GM12878 (cell line): ENCODE measurements at places on chromosomes 12 and 14.

DNA sequence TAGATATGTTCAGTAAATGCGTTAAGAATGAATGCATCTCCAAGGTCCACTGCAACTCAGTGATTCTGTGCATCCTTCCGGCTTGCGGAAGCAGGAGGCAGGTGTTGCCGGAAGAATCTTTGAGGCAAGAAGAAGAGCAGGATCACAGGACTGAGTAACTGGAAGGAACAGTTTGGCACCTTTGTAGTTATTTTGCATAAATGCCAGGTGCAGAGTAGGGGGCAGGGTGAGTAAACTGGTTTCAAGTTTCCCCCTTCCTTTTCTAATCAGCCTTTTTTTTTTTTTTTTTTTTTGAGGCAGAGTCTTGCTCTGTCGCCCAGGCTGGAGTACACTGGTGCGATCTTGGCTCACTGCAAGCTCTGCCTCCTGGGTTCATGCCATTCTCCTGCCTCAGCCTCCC lies 22.3 kb downstream of the DYRK4 start:
- DNase-seq: no peak

DNA sequence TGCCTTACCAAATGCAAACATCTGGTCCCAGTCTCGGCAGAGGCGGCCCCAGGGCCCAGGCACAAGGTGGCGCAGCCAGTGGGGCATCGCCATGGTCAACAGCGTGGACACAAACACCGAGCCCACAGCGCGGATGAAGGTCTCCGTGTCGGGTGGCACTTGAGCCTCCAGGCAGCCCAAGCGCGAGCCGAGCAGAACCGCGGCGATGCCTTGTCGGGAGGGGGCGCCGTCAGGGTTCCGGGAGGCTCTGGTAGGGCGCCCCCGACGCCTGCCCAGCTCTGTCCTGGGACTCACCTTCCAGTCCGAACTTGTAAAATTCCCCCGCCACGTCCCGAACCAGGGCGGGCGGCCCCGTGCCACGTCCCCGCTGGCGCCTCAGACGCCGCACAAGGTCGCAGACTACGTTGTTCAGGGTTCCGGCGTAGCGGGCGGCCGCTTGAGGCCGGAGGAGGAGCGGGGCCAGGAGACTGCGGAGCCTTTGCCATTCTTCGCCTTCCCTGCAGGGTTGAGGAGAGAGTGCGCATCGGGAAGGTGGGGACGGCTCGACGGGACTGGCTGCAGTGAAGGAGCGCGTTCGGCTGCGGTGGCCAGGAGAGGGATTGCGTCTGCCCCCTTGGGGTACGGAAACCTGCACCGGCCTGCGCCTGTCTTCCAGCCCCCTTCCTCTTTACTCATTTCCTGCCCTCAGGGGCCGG lies 1.7 kb downstream of the CYP27B1 start:
- DNase-seq: no peak

- DNase-seq: no peak
Measured at GRCh38 chr14:61051051-61051450, 70.0 kb downstream of the SLC38A6 start.

DNA sequence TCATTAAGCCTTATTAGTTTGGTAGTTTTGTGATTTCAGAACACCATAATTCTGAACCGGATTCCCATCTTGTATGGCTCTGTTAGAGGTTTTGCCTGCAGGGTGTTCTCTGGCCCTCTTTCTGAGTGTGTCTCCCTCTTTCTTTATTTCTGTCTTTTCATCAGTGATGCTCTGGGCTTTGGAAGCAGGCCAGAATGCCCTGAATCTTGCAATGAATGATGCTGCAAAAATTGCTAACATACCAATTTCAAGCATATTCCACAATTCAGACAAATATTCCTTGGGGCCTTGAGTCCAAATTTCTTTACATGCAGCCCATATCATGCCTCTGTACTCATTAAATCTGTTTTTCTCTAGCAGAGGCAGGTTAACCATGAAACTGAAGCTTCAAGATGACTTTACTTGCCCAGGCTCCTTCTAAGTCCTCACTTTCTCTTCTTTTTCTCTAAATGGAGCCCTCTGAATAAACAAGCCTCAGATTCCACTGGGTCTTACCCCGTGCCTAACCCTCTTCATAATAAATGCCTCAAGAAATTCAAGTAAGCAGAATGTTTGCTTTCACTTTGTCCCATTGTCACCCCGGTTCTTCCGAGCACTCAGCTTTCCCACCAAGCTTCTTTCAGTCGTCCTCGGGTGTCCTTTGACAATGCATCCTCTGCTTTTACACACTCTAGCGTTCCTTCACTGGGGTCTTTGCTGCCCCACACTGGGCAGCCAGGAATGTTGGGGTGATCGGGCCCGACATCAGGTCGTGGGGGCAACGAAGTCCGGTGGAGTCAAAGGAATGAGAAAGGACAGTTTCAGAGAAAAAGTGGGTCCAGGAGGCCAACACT lies 78.8 kb upstream of the SLC38A4 start:
- no peak for DNase-seq

DNA sequence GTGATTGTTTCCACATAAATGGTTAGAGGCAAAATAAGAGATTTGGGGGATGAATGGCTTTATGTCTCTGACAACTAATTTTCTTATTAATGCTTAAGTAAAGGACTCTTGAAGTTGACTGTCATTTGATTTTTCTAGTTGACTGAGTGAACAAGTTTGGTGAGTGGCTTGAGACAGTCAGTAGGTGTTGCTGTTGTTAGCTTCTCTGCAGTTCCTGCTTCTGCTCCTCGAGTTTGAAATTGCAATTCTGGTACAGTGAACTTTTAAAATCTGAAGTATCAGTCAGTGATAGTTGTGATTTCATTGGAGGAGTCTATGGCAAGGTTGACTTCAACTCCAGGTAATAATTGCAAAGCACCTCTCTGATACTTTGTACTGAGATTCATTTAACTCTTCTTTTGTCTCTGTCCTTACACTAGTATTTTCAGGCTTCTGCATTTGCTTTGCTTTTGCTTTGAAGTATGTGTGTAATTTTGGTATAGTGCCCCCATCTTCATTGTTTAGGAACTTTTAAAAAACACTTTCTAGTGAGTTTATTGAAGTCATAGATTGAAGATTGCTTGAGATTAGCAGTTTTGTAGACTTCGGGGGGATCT lies 415.5 kb downstream of the PCNX1 start:
- peak; percentile 66 for DNase-seq

- DNase-seq: no peak
Measured at GRCh38 chr14:100739306-100739705, 12.6 kb downstream of the DLK1 start.

DNA sequence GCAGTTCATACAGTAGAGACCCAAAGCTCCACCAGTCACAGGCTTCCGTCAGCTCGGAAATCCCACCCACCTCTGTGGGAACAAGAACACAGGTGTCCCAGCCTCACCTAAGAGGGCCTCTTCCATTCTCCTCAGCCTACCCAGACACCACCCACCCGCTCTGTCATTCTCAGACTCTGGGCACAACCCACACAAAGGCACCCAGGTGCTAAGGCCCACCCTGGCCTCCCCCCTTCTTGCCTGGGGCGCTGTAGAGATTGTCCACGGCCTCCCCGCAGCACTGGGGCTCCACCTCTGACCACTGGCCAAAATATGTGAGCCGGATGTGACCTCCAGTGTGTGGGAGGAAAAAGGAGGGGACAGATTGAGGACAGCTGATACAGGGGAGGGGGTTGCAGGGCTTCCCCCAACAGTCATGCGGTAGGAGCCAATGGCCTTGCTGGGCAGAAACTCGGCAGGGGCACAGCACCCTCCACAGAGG lies 14.2 kb downstream of the RPS6KL1 start:
- no peak for DNase-seq

- no peak for DNase-seq
Measured at GRCh38 chr12:30016540-30017055, 232.9 kb upstream of the TMTC1 start.

DNA sequence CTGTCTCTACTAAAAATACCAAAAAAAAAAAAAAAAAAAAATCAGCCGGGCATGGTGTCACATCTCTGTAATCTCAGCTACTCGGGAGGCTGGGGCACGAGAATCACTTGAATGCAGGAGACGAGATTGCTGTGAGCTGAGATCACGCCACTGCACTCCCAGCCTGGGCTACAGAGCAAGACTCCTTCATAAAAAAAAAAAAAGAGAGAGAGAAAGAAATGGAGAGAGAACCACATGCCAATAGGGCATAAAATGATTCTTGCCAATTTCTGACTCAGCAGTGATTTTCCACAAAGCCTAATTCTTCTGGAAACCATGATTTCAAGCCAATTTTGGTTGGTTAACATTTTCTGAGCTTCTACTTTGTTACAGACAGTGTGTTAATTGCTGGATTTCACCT lies 250.4 kb upstream of the SEL1L start:
- DNase-seq: no peak

GRCh38 chr14:24607081-24607480 lies 2.4 kb downstream of the GZMH start:
- no peak for DNase-seq

GRCh38 chr12:67893022-67893580 lies 96.1 kb upstream of the IFNG-AS1 start:
- DNase-seq: no peak

DNA sequence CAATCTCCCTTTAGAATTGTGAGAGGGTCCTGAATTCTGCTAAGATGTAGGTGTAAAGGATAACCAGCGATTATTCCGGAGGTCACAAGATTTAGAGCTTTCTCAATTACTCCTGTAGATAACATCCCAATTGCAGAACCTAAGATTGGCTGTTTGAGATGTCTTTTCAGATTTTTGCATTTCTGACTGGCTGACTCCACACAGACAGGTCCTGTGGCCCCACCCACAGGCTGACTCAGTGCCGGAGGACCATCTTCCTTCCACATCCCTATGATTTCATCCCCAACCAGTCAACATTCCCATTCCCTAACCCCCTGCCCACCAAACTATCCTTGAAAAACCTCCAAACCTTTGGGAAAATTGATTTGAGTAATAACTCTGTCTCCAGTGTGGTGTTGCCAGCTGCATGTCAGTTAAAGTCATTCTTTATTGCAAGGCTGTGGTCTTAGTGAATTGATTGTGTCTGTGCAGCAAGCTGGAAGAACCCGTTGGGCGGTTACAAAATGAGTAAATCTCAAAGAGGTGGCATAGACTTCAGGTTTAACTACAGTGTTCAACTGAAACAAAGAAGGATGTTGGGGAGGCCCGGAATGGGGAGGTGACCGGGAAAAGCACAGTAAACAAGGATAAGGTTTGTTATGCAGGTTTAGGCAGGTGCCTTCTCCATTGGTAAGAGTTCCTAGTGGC lies 10.6 kb downstream of the FNTB start:
- no peak for DNase-seq

GRCh38 chr12:80422550-80422949 lies 21.5 kb upstream of the PTPRQ start:
- DNase-seq: no peak

- no peak for DNase-seq
Measured at GRCh38 chr12:109020146-109020795, 597 bp downstream of the SVOP start.

GRCh38 chr14:58002618-58003017 lies 136.7 kb upstream of the SLC35F4 start:
- DNase-seq: no peak

DNA sequence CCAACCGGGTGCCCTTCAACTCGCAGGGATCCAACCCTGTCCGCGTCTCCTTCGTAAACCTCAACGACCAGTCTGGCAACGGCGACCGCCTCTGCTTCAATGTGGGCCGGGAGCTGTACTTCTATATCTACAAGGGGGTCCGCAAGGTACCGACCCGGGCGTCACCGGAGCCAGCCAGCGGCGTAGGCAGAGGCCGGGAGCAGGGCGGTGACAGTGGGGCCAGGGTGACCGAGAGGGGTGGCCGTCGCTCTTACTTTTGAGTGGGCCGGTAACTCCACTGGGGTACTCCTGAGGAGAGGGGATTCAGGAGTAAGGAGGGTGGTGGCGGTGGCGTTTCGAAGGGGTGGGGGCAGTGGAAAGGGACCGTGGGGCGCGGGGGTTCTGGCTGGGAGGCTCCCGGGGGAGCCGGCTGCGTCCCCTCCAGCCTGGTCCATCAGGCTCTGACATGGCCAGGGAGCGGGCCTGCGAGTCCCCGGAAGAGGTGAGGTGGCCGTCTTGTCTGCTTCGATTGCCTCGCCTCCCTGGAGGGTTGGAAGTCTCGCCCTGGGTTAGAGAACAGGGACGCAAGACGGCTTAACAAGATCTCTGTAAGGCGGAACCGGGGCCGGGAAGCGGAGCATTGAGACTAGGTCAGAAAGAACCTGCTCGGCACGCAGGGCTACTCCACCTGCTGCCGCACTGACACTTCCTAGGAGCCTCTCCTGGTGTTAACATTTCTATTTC lies 491 bp downstream of the WDR20 start:
- no peak for DNase-seq

- no peak for DNase-seq
Measured at GRCh38 chr12:18277196-18277595, 15.9 kb downstream of the PIK3C2G start.

DNA sequence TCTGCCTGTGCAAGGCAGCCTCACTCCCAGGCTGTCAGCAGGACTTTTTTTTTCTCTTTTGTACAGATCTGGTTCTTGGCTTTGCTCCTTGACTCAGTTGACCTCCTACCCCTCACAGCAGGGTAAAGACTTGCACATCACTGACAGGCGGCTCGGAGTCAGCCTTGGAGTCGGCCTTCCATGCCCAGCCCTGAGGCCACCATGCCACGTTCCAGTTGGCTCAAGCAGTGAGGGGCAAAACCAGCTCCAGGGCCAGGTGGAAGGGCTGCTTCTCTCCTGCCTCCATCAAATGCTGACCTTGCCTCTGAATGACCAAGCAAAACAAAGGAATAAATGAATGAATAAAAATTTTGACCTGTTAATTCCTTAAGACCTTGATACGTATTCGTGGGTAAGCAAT lies 27.6 kb downstream of the JAG2 start:
- DNase-seq: no peak

DNA sequence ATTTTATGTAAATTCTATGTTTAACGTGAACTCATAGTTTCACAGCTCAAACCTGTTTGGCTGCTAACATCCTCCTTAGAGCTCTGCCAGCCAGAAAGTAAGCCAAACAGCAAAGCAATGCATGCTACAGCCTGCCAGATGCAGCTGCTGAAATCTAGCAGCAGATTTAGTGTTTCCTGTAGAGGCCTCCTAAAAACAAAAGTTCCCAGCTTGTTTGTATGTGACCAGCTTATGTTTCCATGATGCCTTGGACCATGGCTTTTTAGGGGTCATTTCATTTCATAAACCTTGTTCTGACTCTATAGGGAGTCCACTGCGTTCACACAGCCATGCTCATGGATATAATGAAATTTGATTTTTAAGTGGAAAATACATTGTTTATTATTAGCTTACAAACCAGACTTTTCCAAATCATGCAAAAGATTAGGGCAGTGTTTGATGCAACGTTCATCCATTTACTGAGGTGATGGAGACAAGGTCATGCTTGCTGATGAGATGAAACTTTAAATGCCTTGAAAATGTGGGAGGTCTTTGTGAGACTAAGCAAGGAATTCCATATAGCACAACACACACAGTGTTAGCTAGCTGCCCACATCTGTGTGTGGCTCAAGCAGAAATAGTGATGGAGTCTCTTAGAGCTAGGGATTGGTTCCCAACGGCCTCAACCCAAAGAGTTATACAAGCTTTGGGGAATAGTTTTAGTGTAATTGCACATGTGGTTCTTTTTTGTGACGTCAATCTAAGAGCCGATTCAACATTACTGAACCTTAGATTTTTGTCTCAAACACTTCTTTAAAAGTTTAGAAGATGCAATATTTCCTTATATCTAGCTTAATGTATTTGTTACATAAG lies 157.5 kb upstream of the LRIG3 start:
- no peak for DNase-seq

GRCh38 chr12:93484315-93484981 lies 17.1 kb downstream of the MRPL42 start:
- DNase-seq: no peak

GRCh38 chr14:37579274-37579673 lies 15.8 kb downstream of the FOXA1 start:
- no peak for DNase-seq

GRCh38 chr12:47762850-47763465 lies 4.3 kb upstream of the RAPGEF3 start:
- DNase-seq: no peak
